GM10248 (cell line): ENCODE measurements at places on chromosomes 6 and 20.

DNA sequence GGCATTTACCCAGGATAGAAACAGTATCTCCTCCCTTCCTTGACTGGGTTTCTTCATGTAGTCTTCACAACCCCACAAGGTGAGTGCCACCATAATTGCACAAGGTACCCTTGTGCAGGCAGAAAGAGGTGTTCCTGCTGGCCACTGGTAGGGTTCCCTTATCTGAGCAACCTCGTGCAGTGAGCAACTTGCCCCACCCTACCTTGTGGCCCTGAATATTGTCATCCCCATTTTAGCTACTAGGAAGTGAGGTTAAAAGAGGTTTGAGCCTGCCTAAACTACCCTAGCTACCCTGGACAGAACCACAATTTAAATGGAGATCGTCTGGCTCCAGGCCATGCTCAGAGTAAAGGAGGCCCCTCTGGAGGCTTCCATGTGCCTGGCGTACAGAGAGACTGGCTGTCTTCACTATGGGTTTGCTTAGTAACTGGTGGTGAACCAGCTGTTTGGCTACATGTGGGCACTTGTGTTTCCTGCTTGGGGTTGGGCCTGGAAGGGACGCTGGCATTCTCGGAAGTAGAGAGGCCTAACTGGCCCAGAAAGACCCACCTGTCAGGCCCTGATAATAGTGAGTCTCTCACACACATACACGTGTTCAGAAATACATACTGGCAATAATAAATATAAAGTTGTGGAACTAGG lies 148.8 kb downstream of the LRFN2 start:
- no peak for DNase-seq

DNA sequence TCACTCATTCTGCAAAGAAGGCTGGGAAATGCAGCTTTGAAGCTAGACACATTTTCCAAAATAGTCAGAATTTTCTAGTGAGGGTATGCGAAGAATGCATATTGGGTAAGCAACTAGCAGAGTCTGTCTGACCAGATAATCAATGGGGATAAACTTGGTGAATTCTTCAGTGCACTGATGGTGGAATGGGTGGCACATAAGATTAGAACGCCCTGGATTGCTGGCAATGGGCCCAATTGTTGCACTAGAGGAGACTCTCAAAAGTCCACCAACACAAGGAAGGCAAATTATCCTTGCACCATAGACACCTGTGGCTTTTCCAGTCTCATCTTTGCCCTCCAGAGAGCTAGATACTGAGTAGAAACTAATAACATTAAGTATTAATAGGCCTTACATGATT lies 167.6 kb downstream of the PTPRT start:
- no peak for DNase-seq

DNA sequence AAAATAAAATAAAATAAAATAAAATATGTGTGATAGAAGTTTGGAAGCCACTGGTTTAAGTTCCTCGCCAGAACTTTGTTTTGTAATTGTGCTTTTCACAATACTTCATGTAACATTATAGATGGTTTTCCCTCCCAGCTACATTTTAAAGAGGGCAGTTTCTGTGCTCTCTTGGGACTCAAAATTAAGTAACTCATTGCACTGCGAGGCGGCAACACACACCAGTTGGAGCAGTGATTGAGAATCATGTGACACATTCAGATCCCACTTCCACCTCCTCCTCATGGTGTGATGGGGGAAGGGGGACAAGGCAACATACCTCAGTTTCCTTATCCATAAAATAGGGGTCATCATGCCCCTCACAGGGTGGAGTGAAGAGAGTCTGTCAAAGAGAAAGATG lies 7.5 kb downstream of the C2 start:
- DNase-seq, result no peak

GRCh38 chr6:80438772-80439171 lies 332.3 kb downstream of the BCKDHB start:
- DNase-seq, result no peak

- DNase-seq, result no peak
These were observed 174.7 kb downstream of the OTOR start for GRCh38 chr20:16922834-16923233.

GRCh38 chr20:1103751-1104150 lies 14.7 kb upstream of the PSMF1 start:
- no peak for DNase-seq

DNA sequence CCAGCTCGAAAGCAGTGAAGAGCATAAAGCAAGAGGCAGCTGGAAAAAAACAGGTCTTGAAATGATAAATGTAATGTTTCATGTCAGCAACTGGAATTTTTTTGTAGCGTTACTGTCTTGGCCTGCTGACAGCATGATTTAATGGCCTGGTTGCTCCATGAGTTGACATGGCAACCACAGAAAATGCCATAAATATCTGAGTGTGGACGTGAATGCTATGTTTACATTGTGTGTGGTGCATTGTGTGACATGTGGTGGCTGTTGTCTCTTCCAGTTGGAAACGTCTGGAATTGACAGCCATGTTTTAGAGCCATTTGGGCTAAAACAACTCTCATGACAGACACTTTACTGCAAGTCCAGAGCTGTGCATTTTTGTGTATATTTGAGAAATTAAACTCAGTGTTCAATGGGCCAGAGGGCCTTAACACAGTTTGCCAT lies 170.0 kb downstream of the FOXA2 start:
- DNase-seq, result no peak

DNA sequence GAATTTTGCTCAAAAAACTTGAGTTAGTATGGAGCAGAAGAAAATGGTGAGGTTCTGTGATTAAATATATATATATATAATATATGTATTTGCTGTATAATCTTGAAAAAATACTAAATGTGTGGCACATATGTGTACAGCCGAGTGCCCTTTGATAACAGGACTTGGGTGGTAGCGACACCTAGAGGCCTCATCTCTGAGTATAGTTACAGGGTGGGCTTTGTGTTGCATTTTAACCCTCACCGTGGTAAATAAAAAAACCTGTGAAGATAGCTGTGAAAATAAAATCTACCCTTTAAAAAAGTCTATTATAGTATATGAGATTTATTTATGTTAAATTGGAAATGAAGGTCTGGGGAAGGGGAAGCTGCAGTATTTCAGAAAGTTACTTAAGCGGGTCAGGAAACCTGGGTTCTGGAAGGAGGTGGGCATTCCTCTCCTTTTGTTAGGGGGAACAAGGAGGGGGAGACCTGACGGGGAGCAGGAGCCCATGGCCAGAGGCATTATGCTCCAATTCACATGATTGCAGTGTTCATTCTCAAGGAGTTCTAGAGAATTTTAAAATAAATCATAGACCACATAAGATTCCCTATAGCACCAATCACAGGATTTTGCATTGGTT lies 82.7 kb downstream of the SH3BGRL2 start:
- peak; percentile 24 for DNase-seq

DNA sequence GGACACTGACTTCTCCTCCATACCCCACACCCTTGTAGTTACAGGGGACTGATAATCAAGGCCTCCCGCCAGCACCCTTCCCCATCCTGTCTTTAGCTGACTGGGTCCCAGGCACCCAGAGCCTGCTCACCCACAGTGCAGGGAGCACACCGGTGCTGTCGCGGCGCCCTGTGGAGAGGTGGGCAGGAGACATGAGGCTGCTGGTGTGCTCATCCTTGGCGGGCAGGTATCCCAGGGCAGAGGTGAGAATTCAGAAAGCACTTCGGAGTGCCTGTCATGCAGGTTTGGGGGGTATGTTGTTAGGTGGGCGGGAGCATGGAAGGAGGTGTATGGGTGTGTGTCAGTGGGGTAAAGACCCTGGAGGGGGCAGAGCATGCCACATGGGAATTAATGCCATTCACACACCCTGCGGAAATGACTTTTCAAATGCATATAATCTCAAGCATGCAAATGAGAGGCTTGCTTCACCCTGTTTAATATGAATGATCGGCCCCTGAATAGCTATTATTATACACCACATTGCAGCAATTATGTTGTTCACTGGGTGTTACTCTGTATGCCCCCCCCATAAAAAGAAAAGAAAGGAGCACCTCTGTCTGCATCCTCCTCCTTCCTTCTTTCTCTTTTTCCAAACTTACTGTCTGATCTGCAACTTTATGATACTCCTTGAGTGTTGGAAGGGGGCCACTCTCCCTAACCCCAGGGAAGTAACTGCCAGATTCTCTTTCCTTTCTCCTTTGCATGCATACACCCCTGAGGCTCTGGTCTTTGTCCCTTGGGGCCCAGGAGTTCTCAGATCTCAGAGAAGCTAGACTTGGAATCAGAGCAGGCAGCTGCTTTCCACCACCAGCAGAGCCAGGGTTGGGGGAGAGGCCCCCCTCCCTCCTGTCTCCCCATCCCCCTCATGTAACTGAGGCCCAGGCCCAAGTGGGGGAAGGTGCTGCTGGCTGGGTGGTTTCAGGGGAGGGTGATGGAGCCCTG lies 16.0 kb downstream of the FOXP4 start:
- DNase-seq, result no peak

GRCh38 chr6:6169141-6169540 lies 151.3 kb downstream of the F13A1 start:
- no peak for DNase-seq

DNA sequence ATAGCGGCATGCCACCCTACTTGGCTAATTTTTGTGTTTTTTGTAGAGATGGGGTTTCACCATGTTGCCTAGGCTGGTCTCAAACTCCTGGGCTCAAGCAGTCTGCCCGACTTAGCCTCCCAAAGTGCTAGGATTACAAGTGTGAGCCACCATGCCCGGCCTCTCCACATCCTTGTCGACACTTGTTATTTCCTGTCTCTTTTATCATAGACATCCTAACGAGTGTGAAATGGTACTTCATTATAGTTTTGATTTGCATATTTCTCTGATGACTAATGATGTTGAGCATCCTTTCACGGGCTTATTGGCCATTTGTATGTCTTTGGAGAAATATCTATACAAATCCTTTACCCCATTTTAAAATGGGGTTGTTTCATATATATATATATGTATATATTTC lies 39.0 kb upstream of the ASXL1 start:
- DNase-seq, result no peak

DNA sequence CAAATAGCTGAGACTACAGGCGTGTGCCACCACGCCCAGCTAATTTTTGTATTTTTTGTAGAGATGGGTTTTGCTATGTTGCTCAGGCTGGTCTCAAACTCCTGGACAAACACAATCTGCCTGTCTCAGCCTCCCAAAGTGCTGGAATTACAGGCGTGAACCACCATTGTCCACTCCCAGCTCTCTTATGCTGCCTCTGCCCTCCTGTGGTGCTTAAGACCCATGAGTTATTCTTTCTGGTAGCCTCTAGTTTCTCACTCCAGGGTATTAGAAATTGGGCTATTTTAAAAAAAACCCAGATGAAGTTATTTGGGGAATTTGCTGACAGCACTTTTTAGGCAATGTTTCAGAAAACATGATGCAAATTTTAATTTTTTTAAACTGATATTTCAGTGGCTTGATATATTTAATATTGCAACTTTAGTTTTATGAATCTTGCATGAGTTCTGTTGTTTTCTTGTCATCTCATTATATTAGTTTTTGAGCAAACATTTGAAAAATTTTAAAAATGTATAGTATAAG lies 114.0 kb upstream of the FOXO3 start:
- DNase-seq, result no peak

- no peak for DNase-seq
These were observed 191.3 kb upstream of the PROKR2 start for GRCh38 chr20:5508044-5508443.

DNA sequence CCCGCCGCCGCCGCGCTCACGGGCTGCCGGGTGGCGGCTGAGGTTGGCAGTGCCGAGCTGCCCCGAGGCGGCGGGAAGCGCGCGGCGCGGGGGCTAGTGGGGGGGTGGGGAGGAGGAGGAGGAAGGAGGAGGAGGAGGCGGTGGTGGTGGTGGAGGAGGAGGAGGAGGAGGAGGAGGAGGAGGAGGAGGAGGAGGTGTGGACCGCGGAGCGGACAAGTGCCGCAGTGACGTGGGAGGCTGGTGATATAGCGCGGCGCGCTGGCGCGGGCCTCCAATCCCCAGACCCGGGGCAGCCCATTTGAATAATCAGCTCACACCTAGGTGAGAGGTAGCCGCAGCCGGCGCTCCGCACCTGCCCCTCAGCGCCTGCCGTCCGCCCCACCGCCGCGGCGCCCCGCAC lies at the start of gene FOXA2:
TSS of gene FOXA2 (minus strand) at position 51 of the 400 bp plus-strand sequence. CDS start 294 bp downstream, outside the sequence.
- DNase-seq, result no peak

DNA sequence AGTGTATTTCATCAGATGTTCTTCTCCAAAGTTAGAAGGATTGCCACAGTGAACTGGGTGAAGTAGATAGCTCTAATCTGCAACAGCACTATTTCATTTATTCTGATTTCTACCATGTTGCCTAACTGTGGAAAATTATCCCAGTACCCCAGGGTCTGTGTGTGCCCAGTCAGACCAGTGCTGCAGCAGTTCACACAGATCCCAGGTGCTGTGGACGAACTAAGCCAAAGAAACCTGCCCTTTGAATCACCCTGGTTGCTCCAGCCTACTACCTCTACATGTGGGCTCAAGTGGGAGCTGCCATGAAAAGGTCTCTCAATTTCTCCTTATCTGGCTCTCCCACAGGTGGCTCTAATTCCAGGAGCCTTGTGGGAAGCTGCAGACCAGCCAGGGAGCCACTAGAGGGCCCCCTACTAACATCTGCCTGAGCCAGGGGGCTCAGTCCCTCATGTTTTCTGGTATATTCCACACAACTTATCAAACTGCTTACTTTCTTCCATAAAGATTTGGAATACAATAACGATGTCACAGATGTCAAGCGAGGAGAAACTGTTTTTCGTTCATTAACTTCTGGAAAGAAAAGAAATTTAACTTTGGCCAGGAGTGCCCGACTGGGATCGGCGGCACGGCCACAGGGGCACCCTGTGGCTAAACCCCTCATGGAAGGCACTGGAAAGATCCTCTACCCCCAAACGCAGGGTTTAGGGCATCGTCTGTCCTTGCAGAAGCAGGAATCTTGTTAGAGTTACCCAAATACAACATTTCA lies 31.6 kb upstream of the LY86 start:
- peak; percentile 66 for DNase-seq

DNA sequence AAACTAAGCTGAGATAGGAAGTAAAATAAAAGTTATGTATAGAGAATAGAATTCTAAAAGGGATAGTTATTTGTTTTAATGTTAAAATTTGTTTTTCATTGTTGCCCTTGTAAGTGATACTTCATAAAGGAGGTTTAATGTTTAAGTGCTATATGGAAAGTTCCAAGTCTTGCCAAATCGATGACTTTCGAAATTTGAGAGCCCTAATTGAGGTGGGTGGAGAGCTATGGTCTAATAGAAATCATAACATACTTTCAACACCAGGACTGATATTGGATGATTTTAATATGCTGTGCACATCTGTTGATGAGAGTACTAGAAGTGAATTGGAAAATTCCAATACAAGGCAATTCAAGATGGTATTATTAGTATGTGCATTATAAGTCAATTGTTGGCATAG lies 64.6 kb downstream of the RNF144B start:
- no peak for DNase-seq

DNA sequence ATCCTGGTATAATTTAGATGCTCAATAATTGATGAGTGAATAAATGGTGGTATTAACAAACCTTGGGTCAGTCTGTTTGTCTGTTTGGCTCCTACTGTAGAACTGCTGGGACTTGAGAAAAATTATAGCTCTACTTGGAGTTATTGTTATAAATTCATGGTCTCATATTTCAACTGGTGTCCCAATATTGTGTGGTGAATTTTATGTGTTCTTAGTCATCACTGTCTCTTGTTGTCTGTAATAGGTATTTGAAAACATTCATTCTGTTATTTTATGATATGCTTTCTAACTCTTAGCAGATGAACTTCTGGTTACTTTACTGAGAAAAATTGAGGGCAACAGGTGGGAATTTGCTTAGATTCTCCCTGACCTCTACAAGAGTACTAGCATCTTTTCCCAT lies 221.4 kb downstream of the CDKAL1 start:
- no peak for DNase-seq
